Activated CD8-positive, alpha-beta memory T cell treated with anti-CD3 and anti-CD28 coated beads, Interleukin-2, amount 50 U/mL, for 4 hours (primary cell): ENCODE measurements at places on chromosomes 2 and 18.
A peak's percentile ranks its signal among the peaks of the same experiment; 100 is the strongest.

DNA sequence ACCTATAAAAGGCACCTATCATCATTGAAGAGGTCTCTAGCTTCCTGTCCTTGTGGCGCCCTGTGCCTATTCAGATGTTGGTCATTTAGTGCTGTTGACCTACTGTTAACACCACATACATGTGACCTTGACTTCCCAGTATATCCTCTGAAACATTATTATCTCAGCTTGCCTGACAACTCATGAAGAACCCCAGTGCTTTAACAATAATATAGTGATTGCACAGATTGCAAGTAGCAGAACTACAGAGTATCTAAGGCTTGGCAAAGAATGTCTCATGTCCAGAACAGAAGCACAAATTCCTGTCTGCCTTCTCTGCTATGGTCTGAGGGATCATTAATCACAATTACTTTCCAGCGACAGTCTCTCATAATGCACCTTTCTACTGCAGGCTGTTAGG lies 165.3 kb downstream of the LCLAT1 start:
- DNase-seq, result no peak

DNA sequence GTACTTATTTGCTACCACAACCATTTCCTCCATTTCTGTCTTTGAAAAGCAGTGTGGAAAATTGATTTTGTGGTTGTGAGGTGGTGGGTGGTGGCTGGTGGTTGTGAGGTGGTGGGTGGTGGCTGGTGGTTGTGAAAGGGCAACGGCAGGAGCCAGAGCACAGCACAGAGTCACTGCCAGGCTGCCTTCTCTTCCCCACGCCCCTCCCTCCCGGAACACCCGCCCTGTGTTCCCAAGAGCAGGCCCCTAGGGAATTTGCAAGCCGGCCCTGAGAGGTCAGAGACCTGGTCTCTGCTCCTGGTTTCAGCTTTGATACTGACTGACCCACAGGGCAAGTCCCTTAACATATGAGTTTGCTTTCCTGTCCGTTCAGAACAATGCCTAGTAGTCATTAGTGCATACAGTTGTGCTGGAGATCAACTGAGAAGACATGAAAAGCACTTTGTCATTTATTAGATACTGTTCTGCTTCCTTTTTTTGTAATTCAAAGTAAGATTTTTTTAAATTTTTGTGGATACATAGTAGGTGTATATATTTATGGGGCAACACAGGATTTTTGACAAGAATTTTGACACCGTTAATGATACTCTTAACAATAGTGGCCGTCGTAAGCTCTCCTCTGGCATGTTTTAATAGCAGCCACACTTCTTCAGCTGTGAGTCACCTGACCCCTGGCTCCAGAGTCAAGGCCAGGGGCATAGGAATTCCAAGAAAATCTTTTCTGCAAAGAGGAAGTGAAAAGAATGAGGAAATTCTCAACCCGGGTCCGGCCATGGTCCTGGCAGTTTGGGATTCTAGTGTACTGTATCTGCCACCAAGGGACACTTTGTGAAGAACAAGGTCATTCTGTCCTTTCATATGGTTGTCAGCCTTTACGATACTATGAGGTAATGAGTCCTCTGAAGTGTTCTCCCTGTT lies 53.2 kb downstream of the ITGA6 start:
- DNase-seq, result no peak

DNA sequence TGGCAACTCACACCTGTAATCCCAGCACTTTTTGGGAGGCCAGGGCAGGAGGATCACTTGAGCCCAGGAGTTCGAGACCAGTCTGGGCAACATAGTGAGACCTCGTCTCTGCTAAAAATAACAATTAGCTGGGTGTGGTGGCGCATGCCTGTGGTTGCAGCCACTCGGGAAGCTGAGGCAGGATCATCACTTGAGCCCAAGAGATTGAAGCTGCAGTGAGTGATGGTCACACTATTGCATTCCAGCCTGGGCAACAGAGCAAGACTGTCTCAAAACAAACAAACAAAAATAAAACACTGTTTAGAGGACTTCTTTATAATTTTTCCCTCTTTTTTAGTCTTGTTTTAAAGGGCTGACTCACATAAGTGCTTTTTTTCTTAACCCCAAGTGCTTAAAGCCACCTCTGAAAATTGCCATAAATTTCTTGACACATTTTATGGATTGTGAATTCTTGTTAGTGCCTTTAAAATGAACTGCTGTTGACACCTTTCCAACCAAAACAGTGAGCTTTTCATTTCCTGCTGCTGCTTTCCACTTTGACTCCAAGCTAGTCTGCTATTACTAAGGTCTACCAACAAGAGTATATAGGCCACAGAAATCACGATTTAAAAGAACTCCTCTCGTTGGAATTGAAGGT lies 41.7 kb downstream of the CYP20A1 start:
- no peak for DNase-seq

GRCh38 chr18:1020731-1021344 lies 116.2 kb downstream of the ADCYAP1 start:
- no peak for DNase-seq

DNA sequence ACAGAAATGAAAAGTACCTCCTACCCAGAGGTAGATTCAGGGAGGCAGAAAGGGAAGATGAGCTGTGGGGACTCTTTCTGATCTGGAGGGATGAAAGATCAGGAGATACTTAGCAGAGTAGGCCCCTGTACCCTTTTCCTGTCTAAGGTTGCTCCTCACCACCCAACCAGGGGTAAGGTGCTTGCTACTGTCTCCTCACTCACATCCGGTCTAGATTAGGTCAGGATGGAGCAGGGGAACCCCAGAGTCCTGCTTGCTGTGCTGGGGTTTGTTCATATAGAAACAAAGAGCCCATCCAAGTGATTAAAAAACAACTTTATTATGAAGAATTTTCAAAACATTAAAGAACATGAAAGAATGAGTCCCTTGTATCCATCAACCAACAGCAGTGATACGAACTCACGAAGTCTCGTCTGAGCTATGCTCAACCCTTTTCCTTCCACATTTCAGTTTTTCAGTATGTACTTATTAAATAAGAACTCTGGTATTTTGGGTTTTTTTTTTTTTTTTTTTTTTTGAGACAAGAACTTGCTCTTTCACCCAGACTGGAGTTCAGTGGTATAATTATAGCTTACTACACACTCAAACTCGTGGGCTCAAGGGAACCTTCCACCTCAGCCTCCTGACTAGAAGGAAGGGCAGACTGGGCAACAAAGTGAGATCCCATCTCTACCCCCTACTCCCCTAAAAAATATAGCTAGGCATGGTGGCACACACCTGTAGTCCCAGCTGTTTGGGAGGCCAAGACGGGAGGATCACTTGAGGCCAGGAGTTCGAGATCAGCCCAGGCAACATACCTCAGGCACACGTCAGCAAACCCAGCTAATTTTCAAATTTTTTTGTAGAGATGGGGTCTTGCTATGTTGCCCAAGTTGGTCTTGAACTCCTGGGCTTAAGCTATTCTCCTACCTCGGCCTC lies 28.5 kb upstream of the MCFD2 start:
- DNase-seq, result peak; percentile 41

DNA sequence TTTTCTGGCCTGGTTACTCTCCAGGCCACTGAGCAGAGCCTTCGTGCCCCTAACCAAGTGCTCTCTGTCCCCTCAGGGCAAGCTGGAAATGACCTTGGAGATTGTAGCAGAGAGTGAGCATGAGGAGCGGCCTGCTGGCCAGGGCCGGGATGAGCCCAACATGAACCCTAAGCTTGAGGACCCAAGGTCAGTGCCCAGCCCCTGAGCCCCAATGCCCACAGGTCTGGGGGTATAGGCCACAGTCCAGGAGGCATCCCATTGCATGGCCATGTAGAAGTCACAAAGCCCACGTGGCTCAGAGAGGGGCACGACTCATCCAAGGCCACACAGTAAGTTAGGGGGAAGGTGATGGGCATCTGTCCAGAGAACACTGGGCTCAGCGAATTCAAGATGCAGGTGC lies 227.6 kb downstream of the DYSF start:
- no peak for DNase-seq

GRCh38 chr2:65664931-65665330 lies 232.5 kb upstream of the SPRED2 start:
- no peak for DNase-seq

DNA sequence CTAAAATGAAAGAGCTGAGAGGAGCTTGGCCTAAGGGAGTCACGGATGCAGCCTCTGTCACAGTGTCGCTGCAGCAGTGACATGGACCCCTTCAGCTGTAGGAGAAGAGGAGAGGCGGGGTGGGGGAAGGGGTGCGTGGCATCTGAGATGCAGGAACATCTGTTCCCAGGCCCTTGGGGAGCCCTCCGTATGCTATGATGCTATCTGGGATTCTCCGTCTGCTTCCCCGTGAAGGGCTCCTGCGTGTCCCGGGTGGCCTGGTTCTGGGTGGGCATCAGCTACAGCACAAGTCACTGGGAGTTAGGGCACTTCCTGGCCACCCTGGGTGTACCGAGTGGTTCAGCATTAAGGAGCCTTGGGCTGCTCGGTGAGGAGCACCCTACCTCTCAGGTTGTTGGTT lies 35.6 kb upstream of the B3GNT7 start:
- no peak for DNase-seq

DNA sequence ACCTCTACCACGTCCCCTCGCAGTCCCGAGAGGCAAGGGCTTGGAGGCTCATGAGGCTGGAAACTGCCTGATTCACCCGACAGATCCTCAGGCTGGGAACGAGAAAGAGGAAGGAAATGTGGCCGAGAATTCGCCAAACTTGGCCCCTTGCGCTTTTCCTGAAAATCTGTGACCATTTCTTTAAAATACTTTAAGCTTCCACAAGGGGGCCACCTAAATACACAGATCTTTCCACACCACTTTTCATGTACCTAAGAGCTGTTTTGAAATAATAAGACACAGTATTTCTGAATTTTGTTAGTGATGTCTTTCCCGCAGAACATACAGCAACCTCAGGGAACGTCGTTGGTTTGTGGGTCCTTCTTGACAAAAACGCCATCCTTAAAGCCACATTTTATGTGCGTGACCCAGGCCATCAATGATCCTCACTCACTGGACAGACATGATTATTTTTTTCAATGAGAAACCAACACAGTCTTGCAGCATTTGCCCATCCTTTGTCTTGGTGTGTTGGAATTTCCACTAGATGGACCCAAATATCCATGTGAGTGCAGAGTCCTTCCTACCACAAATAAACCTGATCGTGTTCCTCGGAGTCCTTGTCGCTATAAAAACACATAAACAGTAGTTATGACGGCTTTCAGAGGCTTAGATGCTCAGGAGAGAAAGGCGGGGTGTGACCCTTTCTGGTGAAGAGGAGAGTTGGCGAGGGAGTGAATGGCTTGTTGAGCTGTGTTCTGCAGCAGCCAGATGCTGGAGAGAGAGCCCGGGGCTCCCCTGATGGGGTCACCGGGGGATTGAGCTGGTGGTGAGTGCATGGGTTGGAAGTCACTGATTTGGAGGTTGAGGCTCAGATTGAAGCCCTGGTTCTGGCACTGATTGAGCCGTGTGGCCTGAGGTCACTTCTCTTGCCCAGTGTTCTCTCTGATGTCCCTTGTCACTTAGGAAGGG lies 25.0 kb downstream of the DCDC2C start:
- no peak for DNase-seq
